ENCODE measurements at places on chromosomes 12 and 14.

DNA sequence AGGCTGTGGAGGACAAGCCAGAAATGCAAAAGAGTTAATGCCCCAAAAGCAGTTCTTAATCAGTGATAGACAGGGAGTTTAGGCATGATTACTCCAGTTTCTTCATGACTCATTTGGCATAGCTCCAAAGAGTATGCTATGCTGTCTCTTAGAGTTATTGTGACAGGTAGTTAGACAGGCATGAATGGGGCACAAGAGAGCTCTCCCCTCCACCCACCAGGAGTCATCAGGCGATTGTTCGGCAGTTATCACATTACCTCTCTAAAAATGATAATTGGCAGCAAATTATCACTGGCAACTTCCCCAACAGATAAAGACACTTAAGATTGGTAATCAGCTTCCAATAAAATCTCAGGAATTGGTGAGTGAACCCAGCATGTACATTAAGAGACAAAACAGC lies 320.1 kb downstream of the DAD1 start:
- no peak for DNase-seq

DNA sequence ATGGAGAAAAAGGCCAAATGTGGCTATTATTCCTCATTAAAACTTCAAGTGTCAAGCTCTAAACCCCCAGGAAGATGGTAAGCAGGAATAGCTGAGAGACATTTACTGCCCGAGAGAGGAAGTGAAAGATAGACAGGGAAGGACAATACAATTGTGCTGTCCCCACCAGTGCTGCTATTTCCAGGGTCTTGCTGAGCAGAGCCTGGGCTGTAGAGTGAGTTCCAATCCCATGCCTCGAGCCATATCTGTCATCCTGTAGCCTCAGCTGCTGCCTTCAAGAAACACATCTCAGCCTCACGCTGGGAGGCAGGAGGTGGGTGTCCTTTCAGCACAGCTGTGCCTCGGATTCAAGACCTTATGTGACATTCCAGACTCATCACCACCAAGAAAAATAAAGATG lies 114.0 kb downstream of the RPAP3 start:
- DNase-seq: no peak

- DNase-seq: no peak
Observed at GRCh38 chr14:56100556-56100955, 17.7 kb upstream of the PELI2 start.

- DNase-seq: no peak
Observed at GRCh38 chr14:35779368-35779767, 29.7 kb downstream of the RALGAPA1 start.

DNA sequence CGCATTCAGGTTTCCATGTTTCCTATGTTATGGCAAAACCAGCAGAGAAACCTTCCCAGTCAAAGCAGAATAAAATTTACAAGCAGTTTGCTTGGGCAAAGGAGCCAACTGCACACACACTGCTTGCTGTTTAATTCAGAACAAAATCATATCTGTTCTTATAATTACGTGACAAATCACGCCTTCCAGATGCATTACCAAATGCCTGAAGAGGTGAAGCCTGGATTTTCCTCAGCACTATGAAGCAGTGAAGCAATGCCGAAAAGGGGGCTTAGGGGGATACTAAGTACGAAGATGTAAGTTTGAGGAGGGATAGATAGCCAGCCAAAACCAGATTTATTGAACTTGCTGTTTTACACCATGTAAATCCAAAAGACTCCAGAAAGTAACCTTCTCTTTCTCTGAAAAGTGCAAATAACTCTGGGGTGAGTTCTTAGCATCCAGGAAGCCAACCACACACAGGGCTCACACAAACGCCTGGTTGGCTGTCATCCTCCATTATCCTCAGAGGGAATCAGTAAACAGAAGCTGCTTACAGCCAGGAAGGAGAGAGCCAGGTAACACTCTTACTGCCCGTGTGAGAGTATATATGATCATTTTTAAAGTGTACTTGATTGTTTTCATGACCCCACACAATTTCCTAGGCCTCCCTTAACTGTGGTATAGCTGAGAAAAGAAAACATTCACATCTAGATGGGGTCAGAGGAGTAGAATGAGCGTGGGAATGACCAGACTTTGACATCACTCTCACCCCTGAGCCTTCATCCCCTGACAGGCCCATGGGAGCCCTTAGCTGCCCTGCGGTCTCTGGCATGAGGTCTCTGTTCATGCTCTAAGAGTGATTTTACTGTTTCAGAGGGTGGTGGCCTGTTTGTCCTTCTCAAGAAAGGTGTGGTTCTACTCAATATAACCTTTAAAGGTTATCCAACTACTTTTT lies 442.5 kb downstream of the EGLN3 start:
- no peak for DNase-seq

GRCh38 chr12:49357103-49357678 lies 10.1 kb upstream of the SPATS2 start:
- peak; percentile 30 for DNase-seq

- no peak for DNase-seq
Observed at GRCh38 chr14:70785556-70785955, 23.8 kb downstream of the MAP3K9 start.

GRCh38 chr12:110010853-110011723 lies 11.9 kb downstream of the ANKRD13A start:
- DNase-seq: no peak

- no peak for DNase-seq
Observed at GRCh38 chr12:98385641-98386040, 129.7 kb upstream of the TMPO start.

DNA sequence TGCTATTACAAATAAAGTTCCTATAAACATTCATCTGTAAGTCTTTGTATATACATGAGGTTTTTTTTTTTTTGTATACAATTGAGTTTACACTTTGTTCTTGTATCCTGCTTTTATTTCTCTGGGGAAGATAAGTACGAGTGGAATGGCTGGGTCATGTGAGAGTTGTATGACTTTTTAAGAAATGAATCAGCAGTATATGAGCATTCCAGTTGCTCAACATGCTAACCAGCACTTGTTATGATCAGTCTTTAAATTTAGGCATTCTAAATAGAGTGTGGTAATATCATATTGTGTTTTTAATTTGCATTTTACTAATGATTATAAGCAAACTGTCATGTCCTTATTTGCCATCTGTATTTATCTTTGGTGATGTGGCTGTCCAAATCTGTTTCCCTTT lies 44.7 kb upstream of the AMIGO2 start:
- DNase-seq: no peak

- DNase-seq: no peak
Observed at GRCh38 chr14:21921453-21921852, 247.8 kb upstream of the OR4E1 start.

DNA sequence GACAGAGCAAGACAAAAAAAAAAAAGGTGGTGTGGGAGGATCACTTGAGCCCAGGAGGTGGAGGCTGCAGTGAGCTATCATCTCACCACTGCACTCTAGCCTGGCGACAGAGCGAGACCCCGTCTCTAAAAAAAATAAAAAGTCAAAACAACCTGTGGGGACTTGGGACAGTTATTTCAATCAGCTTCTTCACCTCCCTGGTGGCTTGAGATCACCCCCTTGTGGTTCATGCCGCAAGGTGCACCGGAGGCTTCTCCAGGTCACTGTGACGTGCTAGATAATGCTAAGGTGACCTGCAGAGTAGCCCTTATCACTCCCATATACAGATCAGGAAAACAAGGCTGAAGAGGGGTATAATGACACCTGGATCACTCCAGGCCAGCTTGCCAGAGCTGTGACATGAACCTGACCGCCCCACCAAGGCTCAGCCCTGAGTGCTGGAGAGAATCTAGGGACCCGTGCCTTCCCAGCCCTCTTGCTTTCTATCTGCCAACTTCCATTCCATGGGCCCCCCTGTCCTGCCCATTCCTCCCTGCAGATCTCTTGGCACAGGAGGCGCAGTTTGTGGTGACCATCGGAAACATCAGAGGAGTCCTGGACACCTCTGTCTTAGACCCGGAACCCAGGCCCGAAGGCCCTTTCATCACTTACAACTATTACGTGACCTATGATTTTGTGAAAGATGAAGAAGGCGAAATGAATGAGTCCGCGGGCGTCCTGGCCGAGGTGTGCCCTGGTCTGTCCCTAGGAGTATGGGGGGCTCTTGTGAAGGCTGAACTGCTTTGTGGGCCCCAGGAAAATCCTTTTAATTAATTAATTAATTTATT lies 8.1 kb downstream of the LRRC43 start:
- peak; percentile 42 for DNase-seq

DNA sequence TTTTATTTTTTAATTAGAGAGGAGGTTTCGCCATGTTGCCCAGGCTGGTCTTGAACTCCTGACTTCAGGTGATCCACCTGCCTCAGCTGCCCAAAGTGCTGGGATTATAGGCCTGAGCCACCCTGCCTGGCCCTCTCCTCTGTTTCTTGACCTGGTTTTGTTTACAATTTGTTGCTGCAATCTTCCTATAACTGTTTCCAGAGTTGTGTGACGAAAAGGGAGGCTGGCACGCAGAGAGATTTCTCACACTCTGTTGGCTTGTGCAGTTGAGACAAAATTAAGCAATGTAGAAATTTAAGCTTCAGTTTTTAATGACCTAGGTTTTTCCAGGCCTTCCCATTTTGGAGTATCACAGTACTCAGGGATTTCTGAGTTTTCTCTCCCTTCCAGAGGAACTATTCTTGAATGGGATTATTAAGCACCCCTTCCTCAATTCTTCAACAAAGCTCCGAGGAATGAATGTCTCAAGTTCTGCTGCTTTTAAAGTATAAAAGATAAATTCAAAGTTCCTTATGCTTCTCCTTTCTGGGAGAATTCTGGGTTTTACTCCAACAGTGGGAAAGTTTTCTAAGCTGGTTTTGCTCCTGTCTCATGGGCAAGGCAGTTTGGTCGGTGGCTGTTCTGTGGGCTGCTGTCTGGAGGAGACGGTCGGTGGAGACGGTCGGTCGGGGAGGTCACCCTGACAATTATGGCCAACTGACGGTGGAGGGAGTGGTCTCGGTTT lies 20.4 kb upstream of the FOS start:
- DNase-seq: no peak

DNA sequence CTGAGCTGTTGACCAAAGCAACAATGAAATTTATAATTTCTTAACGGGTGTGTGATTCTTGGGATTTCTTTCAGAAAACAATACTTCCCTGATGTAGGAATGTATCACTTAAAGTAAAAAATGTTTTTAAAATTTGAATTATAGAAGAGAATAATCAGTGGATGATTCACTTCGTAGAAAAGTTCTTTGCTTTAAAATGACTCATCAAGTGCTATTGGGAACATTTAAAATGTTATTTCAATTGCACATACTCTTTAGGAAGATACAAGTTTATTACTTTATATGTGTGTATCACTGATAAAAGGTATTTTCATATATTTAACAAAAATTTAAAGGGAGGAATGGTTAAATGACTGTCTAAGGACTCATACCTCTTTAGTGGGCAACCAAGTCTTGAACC lies 155.3 kb downstream of the PDE3A start:
- DNase-seq: no peak

GRCh38 chr12:120468821-120469449 lies 613 bp downstream of the SRSF9 start:
- peak; percentile 68 for DNase-seq

GRCh38 chr14:49966304-49966809 lies 73.5 kb downstream of the ARF6 start:
- DNase-seq: no peak

All from NCI-H1417 (cell line).